GM06990 (cell line): ENCODE measurements at places on chromosomes 5 and 9.
A peak's percentile ranks its signal among the peaks of the same experiment; 100 is the strongest.

DNA sequence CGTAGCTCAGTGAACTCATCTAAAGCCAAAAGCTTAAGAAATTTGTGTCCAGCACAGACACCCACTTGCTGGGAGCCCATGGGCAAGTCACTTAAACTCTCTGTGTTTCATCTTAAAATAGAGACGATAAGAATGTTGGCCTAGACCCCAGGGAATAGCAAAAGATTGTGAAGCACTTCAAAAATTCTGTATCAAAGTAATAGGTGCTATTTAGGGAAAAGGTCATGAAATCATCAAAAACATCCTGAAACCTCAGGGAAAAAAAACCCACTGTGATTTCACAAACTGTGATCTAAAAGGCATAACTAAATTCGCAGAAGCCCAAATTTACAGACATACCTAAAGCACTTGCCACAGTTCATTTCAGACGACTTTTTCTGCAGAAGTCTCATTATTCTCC lies 278.3 kb downstream of the NR2F1-AS1 start:
- no peak for DNase-seq

GRCh38 chr9:111163716-111164389 lies 125.6 kb upstream of the LPAR1 start:
- no peak for DNase-seq

GRCh38 chr5:135831851-135832555 lies 2.5 kb upstream of the SLC25A48 start:
- DNase-seq, result no peak

- no peak for DNase-seq
These were observed 112.2 kb downstream of the MARCHF11 start for GRCh38 chr5:16067415-16067814.

DNA sequence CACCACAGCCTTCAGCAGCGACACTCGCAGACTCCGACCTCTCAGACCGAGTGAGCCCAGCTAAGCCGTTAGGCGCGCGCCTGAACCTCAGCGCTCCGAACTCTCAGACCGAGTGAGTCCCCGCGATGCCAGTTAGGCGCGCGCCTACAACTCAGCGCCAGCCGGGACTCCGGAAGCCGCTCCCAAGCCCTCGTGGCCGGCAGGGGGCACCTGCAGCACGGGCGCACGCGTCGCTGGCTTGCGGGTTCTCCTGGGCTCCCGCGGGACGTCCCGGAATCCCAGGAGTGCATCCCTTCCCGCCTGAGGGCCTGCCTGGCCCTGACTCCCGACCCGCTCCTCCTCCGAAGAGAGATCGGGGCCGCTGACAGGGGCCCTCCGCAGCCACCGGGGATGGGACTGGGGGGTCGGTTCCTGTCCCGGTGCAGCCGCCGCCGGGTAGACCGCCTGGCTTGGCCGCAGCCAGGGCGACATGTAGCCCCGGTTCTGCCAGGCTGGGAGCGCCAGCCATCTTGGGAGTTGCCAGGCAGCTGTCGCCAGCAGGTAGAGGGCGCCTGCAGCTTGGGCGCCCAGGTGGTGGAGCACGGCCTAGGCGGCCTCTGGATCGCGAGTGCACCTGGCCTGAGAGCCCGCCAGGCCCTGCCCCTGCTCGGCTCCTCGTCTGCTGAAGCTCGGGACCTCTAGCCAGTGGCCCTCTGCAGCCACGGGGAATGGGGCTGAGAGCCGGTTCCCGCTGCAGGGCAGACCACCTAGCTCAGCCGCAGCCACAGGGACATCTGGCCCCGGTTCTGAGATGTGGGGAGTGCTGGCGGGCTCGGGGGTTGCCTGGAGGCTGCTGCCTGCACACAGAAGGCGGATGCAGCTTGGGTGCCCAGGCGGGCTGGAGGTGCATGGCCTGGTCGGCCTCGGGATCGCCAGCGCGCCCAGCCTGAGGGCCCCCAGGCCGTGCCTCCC lies at the start of gene ANKRD18A:
ANKRD18A (minus strand) TSS at position 114 of the 951 bp plus-strand sequence. CDS start 311 bp downstream, outside the sequence.
- DNase-seq, result peak; percentile 57

DNA sequence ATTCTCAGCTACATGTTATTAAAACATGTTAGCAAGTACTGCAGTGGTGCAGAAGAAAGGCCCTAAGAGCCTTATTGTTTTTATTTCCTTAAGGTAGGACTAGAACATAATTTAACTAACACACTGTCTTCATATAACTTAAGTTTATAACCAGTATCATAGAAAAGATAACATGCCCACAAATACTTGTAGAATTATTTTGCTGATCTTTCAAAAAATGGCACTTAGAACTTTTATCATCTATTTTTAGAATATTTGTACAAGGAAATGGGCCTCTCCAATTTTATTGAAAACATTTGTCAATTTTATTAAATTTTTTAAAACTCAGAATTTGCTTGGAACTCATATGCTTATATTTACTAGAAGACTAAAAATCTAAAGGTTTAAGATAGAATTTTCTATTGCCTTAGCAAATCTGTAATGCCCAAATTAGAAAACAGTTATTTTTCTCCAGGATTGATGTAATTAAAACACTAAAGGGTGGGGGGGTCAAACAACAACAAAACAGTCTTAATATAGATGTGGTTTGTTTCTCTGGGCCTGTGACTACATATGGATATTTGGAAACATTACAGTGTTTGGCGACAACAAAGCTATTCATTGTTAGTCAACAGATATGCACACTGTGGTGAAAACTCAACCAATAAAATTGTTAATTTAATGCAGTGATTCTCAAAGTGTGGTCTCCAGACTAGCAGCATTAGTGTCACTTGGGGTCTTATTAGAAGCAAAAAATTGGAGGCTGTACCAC lies 360.4 kb downstream of the PDE4D start:
- no peak for DNase-seq
